ENCODE measurements at places on chromosomes 11 and 22.
A peak's percentile ranks its signal among the peaks of the same experiment; 100 is the strongest.

GRCh38 chr22:31488988-31489617 lies 539 bp downstream of the EIF4ENIF1 start:
- peak; percentile 17 for DNase-seq

DNA sequence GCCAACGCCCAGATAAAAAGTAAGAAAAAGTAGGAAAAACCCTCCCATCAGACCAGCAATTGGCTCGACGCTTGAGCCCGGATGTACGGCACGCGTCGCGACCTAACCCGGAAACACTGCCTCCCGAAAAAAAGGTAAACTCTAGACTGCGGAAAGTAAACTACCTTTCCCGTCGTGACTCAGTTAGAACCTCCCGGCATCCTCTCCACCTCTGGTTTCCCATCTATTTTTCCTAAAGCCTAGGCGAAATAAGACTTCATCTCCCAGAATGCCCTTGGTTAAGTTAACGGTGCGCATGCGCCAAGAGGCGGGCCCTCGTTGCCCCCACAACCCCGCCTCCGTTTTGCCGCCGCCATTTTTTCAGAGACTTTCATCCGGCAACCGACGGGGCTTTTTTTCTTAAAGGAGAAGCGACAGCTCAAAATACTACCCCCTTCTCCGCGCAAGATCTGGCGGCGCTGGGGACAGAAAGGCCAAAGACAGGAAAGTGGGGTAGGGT lies 678 bp upstream of the ZFP91 start:
- DNase-seq, result peak; percentile 99

DNA sequence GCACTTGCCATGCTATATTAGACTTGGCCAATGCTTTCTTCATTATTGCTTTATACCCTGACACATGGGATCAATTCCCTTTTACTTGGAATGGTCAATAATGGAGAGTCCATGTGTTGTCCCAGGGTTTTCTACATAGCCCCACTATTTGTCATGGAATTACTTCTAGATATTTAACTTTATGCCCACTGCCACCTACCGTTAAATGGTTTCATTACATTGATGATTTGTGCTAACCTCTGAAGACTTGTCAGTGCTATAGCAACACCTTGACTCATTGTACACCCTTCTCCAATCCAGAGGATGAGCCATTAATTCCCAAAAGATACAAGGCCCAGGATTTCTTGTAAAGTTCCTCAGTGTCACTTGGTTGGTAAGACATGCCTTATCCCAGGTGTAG lies 31.4 kb upstream of the SLC22A25 start:
- no peak for DNase-seq

DNA sequence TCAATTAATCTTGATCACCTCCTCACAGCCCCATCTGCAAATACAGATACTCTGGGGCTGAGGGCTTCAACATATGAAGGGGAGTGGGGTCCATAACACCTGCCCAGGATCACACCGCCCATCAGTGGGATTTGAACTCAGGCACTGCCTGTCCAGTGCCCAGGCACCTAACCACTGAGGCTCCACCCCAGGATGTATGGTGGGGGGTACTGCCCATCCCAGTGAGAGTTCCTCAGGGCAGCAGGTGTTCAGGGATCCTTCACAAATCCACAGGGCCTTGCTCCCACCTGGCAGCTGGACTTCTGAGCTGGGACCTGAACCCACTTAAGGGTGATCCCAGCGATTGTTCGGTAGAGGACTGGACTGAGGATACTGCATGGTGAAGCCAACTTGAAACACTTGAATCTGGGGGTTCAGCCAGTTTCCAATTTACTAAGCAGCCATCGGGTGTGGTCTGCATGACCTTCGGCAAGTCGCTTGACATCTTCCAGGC lies 33.3 kb downstream of the PRDM11 start:
- DNase-seq, result no peak

GRCh38 chr11:69125861-69126260 lies 29.9 kb upstream of the SMIM38 start:
- no peak for DNase-seq

GRCh38 chr11:14273895-14274294 lies 85.1 kb downstream of the RRAS2 start:
- DNase-seq, result peak; percentile 33

- DNase-seq, result no peak
Measured at GRCh38 chr11:97717922-97718321, 1302.8 kb upstream of the CNTN5 start.

GRCh38 chr11:113506893-113507292 lies 31.7 kb upstream of the DRD2 start:
- DNase-seq, result no peak

- DNase-seq, result no peak
Measured at GRCh38 chr22:42328130-42328783, 57.8 kb upstream of the TCF20 start.

GRCh38 chr11:20042811-20043341 lies 117.4 kb downstream of the DBX1 start:
- DNase-seq, result no peak

GRCh38 chr11:132422722-132423121 lies 1052.3 kb downstream of the NTM start:
- DNase-seq, result no peak

DNA sequence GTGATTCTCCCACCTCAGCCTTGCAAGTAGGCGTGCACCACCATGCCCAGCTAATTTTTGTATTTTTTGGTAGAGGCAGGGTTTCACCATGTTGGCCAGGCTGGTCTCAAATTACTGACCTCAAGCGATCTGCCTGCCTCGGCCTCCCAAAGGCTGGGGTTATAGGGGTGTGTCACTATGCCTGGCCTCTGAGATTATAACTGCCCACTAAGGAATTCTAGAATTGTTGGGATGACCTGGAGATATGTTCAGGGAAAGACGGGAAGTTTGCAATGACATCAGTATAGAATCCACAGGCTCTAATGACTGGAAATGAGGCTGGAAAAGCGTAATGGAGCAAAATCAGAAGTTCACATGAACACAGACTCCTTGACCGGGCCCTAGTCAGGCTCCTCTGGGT lies 62.2 kb downstream of the CLMP start:
- DNase-seq, result no peak

DNA sequence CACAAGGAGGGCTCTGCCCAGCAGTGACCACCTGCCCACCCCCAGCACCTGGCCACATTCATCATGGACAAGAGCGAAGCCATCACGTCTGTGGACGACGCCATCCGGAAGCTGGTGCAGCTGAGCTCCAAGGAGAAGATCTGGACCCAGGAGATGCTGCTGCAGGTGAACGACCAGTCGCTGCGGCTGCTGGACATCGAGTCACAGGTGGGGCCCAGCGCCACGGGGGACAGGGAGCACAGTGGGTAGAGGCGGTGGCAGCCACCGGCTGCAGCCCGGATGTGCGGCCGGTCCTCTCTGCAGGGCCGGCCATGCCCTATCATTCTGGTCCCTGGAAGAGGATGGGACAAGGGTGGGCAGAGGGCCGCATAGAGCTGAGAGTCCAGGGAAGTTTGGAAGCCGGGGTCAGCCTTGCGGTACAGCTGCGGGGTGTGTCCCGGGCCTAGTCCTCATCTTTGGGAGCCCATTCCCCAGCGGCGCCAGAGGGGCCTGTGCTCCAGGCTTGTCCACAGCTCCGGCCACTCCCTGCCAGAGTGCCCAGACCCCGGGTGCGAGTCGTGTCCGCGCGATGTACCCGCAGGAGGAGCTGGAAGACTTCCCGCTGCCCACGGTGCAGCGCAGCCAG lies 14.1 kb downstream of the EPS8L2 start:
- DNase-seq, result no peak

DNA sequence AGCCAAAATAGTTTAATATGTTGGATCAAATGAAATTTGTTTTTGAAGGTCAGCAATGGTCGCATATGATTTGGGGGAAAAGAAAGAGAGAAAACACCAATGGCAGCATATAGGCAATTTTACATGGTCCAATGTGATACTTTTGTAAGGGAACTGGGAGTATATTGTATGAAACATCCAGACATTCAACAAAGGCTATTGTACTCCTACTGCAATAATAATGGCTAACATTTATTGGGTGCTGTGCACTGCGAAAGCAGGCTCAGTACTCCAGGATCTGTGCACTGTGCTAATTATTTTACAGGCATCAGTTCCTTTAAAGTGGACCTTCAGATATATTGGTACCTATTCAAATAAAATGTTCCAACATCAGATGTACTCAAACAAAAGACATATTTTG lies 5.9 kb upstream of the OR10V1 start:
- DNase-seq, result no peak

DNA sequence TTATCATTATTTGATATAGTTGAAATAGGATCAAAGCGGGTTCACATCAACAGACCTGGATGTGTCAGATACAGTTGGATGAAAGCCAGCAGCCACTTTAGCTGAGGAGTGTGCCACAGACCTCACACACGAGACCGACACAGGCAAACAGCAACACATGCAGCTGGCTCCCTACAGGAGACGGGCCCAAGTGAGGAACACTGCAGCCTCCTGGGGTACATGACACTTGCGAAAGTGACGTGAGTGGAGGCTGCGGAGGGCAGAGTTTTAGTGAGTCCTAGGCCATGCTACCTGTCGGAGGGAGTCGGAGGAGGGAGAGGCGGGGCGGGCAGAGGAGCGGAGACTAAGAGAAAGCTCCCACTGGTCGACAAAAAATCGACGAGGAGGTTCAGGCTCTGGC lies 100.9 kb upstream of the BID start:
- DNase-seq, result no peak

DNA sequence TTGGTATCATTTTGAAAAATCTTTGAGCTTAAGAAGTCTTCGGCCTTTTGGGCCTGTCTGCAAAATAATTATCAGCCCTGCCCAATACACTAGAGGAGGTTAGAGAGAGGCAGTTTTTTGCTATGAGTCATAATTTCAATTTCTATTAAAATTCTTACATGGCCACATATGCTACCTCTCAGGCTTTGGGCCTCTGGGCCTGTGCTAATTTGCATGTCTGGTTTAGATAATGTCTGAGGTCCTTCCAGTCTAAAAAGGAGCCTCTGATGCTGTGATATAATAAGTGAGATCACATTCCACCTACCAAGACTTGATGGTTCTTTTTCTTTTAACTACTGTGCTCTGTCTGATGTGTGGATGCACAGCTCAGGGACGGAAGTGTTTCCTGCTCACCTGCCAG lies 70.8 kb downstream of the KCNJ1 start:
- DNase-seq, result peak; percentile 35

GRCh38 chr11:126430581-126431335 lies 75.3 kb downstream of the ST3GAL4 start:
- peak; percentile 11 for DNase-seq

DNA sequence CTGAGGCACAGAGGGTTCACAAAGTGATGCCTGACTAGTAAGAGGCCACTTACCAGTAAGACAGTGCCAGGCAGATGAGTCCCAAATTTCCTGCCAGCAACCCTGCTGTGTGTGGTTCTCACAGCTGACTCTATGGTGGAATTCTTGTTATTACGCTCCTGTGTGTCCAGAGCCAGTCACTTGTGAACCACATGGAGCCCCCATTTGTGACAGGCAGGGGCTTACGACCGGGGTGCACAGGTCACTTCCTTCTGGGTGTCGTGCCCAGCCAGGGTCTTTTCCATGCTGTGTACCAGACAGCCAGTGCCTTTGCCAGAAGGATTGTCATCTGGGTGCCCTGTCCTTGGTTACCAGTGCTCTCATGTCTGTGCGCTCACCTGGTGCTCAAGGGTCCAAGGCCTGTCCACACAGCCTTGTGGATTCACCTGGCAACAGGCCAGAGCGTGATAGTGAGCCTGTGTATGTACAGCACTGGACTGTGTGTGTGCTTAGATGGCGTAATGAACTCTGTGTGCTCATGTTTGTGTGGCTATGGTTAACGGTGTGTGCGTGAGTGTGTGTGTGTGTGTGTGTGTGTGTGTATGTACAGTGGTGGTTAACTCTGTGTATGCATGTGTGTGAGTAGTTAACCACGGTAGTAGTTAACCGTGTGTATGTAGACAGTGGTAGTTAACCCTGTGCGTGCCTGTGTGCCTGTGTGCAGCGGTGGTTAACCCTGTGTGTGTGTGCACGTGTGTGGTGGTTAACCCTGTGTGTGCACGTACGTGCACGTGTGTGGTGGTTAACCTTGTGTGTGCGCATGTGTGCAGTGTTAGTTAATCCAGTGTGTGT lies 18.6 kb downstream of the GRAMD4 start:
- no peak for DNase-seq

DNA sequence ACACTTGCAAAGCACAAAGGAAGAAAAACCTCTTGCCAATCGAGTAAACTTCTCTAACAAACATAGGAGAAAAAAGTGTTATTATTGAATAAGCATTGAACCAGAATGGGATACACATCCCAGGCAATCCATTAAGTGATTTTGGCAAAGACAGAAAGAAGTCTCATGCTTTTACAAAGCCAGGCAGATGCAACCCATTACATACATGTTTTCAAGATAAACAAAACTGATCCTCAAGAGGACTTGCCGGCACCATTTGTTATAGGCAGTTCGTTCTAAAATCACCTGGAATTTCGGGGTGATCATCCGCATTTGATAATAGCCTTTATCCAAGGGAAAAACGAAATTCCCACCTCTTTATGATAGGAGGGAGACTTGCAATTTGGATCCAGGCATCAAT lies 97.5 kb upstream of the RAG2 start:
- DNase-seq, result no peak

- no peak for DNase-seq
Measured at GRCh38 chr11:96397863-96398262, 8.1 kb downstream of the JRKL start.

- no peak for DNase-seq
Measured at GRCh38 chr11:120330045-120330444, 4.9 kb downstream of the TLCD5 start.

GRCh38 chr11:76307396-76307795 lies 73.5 kb downstream of the THAP12 start:
- DNase-seq, result no peak

GRCh38 chr11:92295175-92296137 lies 70.8 kb downstream of the FAT3 start:
- DNase-seq, result peak; percentile 15
